ENCODE measurements at places on chromosomes 13 and 19.

DNA sequence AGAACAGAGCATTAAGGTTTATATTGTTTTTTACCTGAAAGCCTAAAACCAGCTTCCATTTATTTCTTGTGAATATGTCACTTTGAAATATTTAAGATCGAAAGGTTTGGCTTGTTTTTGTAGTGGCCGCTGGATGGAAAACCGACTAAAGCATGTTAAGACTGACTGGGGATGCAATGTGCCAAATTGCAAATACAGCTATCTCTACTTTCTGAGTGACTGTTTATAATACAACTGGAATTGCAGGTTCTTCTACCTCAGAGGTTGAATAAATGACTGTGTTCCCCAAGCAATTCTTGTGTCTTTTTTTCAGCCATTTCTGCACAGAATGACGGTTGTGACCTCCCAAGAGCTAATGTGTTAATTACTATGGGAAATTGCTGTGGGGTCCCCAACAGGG lies 50.0 kb upstream of the TMTC4 start:
- DNase-seq: no peak

DNA sequence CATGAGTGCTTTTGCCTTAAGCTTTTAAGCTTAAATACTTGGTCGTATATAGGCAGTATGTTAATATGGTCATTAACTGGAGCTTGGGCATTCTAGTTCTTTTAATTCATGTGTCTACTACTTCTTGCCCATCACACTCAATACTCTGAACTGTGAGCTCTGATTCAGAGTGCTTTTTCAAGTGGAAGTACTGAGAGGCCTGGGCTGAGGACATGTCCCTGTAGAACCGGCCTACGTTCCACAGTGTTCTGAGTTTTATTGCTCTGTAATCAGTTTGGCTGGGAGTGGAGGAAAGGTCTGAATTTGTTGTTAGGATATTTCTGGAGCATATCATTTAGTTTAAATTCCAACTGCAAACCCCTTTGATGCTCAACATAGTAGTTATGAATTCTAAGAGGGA lies 1744.8 kb upstream of the MIR17HG start:
- no peak for DNase-seq

DNA sequence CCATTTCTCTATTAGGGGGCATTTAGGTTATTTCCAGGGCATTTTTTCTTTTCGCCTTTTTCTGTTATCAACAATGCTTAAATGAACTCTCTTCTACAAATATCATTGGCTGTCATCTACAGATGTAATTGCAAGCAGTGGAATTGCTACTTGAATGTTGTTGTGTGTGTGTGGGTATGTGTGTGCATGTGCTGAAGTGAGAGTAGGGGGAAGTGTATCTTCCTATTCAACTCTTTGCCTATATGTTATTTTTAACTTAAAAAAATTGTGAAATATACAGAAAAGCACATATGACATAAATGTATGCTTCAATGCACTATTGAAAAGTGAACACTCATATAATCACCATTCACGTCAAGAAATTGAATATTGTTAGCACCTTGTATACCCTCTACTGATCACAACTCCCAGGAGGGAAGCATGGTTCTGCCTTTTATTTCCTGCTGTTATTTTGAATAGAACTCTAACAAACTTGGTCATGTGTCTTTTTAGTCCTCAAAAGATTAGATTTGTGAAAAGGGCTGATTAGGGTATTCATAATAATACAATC lies 24.7 kb downstream of the WDFY2 start:
- DNase-seq: peak; percentile 67

DNA sequence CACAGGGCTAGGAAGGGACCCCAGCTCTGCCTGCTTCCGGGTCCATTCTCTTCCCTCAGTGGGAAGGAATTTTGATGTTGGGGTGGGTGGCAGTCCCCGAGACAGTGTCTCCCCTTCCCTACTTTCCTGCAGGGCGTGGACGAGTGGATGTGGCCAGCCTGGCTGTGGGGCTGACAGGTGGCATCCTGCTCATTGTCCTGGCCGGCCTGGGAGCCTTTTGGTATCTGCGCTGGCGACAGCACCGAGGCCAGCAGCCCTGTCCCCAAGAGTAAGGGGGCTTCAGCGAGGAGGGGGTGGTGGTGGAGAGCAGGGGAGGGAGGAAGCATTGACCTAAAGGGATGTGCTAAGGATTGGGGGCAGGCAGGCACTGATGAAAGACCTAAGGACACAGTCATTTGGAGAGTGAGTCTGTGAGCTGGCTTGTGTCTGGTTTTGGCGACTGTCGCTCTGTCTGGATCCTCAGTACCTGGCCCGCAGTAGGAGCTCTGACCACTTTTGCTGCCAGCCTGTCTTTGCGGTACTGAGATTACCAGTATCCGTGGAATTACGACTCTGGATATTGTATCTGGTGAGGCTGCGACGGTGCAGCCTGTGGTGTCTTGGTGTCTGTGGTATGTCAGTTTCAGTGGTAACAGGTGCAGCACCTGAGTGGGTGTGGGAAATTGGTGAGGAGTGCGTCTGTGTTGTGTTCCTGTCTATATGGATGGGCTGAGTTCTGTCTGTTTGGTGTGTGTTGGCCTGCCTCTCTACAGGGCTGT lies 2.4 kb upstream of the PRR12 start:
- no peak for DNase-seq

- no peak for DNase-seq
These were observed 70.3 kb downstream of the DHRS12 start for GRCh38 chr13:51733374-51734298.

GRCh38 chr13:86559901-86560300 lies 760.7 kb upstream of the SLITRK6 start:
- no peak for DNase-seq

GRCh38 chr19:12015015-12015752 lies 20.3 kb downstream of the ZNF433 start:
- DNase-seq: no peak

DNA sequence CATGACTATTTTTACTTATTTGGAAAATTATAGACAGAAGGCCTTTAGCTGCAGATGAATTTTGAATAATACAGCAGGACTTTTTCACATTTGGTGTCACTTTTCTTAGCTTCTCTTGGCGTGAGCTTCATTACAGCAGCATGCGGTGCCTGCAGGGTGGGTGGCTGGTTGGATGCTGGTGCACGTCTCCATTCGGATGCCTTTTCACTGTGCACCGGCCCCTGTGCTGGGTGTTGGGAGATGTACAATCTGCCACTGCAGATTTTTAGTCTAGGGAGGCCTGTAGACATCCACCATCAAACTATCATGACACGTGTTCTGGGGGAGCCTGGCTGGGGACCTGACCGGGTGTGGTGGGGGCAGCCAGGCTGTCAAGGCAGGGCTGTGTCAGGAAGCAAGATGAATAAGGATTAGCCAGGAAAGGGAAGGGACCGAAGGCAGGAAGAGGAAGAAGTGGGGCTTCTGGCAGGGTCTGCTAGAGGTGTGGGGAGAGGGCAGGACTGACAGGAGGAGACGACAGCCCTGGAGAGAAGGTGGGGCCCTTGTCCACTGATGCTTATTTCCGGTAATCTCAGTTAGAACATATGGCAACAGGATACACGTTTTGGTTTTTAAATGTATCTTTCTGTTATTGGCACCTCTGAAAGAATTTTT lies 88.8 kb downstream of the ARHGEF7 start:
- peak; percentile 39 for DNase-seq

DNA sequence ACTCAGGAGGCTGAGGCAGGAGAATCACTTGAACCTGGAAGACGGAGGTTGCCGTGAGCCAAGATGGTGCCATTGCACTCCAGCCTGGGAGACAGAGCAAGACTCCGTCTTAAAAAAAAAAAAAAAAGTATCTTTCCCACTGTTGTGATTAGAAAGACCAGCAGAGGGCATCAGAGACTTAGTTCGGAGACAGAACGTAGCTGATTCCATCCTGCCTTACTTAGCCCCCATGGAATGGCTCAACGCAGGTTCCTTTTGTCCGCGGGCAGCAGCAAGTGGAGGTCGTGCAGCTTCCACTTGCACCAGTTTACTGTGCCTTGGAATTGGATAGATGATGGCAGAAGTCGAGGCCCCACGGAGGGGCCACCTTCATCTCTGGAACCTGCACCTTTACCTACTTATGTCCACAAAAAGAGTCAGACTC lies 8.1 kb downstream of the TIMM29 start:
- peak; percentile 51 for DNase-seq

DNA sequence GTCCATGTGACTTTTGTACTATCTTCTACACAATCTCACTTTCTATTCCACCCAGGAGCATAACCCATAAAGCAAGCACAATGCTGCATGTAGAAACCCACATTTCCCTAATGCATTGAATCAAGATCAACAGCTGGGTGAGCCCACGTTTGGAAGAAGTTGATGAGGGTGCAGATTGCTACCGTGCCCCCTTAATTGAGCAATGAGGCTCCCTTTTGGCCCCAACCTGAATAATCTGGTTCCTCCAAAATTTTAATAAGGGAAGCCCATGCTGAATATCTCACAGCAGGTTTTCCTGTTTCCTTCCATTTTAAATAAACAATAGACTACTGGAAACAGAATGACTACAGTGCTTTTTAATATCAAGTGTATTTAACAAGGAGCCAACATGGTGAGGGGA lies 403.6 kb upstream of the SGCG start:
- DNase-seq: no peak

DNA sequence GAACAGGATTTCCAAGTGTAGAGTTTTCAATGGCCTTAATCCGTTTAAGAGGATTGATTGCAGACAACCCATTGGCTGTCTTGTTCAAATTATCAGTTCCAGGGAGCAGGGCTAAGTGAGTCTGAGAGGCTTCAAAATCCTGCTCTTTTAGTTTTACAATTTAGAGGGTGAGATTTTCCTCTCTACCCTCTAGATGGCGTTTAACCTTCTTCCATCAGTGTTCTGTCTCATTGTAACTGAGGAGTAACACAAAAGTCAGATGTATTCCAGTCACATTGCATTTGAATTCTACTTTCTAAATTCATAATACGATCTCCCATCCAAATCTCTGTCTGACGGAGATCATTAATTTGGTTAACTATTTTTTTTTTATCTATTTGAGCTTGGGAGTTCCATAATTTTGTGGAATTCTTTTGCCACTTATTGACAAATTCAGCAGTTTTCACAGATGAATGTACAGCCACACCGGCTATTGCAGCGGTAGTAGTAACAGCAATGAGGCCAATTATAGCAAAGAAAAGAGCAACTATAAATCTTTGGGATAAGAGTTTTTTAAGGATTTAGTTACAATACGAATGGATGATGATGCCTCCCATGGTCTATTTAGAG lies 7.8 kb upstream of the C19orf84 start:
- DNase-seq: peak; percentile 25

DNA sequence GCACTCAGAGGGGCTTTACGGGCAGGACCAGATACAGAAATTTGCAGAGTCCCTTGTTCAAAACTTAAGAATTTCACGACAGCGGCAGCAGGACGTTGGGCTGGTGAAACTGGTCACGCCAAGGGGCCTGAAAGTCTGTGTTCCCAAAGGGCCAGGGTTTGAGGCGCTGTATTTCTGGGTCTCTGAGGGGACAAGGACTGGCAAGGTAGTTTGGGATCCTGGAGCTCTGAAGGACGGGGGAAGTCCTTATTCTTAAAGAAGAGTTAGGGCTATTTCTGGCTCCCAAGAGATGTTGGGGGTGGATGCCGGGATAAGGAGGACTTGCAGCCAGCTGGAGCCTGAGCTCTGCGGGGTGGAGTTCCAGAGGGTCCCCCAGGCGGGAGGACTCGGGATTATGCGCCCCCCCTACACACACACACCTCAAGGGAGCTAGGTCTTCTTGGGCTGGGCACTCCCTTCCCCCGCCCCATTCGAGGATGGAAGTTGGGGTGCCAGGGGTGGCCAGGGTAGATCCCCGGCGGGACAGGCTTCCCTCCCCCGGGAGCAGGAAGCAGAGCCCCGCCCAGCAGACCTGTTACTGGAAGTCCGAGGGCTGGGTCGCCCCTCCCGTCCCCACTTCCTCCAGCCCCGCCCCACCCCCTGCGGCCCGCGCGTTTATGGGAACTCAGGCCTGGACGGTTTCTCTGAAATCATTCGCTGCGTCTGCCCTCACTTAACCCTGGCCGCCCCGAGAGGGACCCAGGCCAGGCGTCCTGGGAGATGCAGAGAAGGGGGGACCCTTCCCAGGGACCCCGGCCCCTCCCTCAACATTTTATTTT lies 5.6 kb downstream of the BCL3 start:
- DNase-seq: peak; percentile 60
